Neural cell (in vitro differentiated cells): ENCODE measurements at places on chromosomes 7 and 10. TPM values are rescaled to one million over a fixed set of nuclear protein-coding genes. Genes with fewer than 3 reads are reported as not detected.

MBL2 gene
- not detected in 2 replicates for polyA plus RNA-seq

MACROH2A2 gene
- polyA plus RNA-seq: 173 and 177 TPM in 2 replicates

C10orf62 gene
- polyA plus RNA-seq: not detected in 2 replicates

SERPINE1 gene
- 0.12 TPM in 1 of 2 replicates, not detected in the other for polyA plus RNA-seq

EPHA1 gene
- not detected in 2 replicates for polyA plus RNA-seq

C10orf53 gene
- not detected in 2 replicates for polyA plus RNA-seq

PNLIPRP3 gene
- polyA plus RNA-seq: not detected in 2 replicates

FAM53B gene
- polyA plus RNA-seq: 21.8 and 28.6 TPM in 2 replicates

MYPN gene
- polyA plus RNA-seq: not detected in 2 replicates

NAPEPLD gene
- 8.4 and 8.8 TPM in 2 replicates for polyA plus RNA-seq

ANKRD61 gene
- polyA plus RNA-seq: not detected in 2 replicates

PBLD gene
- polyA plus RNA-seq: 6.4 and 6.7 TPM in 2 replicates

SLC13A4 gene
- polyA plus RNA-seq: 1.4 TPM in 1 of 2 replicates, not detected in the other

CYP17A1 gene
- not detected in 2 replicates for polyA plus RNA-seq

RPP38 gene
- polyA plus RNA-seq: 8.2 and 9.8 TPM in 2 replicates

HHEX gene
- polyA plus RNA-seq: not detected in 2 replicates

FAM131B gene
- polyA plus RNA-seq: 45.9 and 58.5 TPM in 2 replicates

PLAU gene
- polyA plus RNA-seq: 1.1 and 1.5 TPM in 2 replicates

VGF gene
- polyA plus RNA-seq: 36.8 and 39.3 TPM in 2 replicates

INTS15 gene
- 32.0 and 36.2 TPM in 2 replicates for polyA plus RNA-seq

HTR5A gene
- polyA plus RNA-seq: 0.14 TPM in 2 replicates

NRCAM gene
- 81.1 and 90.9 TPM in 2 replicates for polyA plus RNA-seq

NPTX2 gene
- 0.98 and 1.4 TPM in 2 replicates for polyA plus RNA-seq

TMEM196 gene
- polyA plus RNA-seq: 30.3 and 35.7 TPM in 2 replicates

TMEM270 gene
- polyA plus RNA-seq: not detected in 2 replicates

MLXIPL gene
- polyA plus RNA-seq: 1.8 TPM in 1 of 2 replicates, not detected in the other

TET1 gene
- 3.6 and 5.2 TPM in 2 replicates for polyA plus RNA-seq

ZNF398 gene
- polyA plus RNA-seq: 8.6 and 13.2 TPM in 2 replicates

RTKN2 gene
- polyA plus RNA-seq: 4.5 and 4.7 TPM in 2 replicates

PRKAR2B gene
- polyA plus RNA-seq: 249 and 297 TPM in 2 replicates

EDRF1 gene
- 54.1 and 68.1 TPM in 2 replicates for polyA plus RNA-seq

PRF1 gene
- not detected in 2 replicates for polyA plus RNA-seq

BHLHA15 gene
- polyA plus RNA-seq: not detected in 2 replicates

LIPM gene
- polyA plus RNA-seq: not detected in 2 replicates

ASAH2 gene
- 4.3 and 20.8 TPM in 2 replicates for polyA plus RNA-seq

DUS4L gene
- polyA plus RNA-seq: 24.2 and 32.7 TPM in 2 replicates

ACBD7 gene
- polyA plus RNA-seq: 3.3 and 7.8 TPM in 2 replicates

OPN1SW gene
- polyA plus RNA-seq: 1.2 and 1.9 TPM in 2 replicates

AOAH gene
- polyA plus RNA-seq: 0.76 and 4.3 TPM in 2 replicates

TEX47 gene
- not detected in 2 replicates for polyA plus RNA-seq

C7orf33 gene
- polyA plus RNA-seq: not detected in 2 replicates

TMEM176A gene
- polyA plus RNA-seq: not detected in 2 replicates

CHRM2 gene
- polyA plus RNA-seq: 0.05 TPM in 1 of 2 replicates, not detected in the other

CPA2 gene
- polyA plus RNA-seq: 0.41 TPM in 1 of 2 replicates, not detected in the other

UBTD1 gene
- 2.8 and 3.3 TPM in 2 replicates for polyA plus RNA-seq

EBLN1 gene
- polyA plus RNA-seq: not detected in 2 replicates

CLCN1 gene
- polyA plus RNA-seq: 0.20 TPM in 1 of 2 replicates, not detected in the other

SLC26A4 gene
- not detected in 2 replicates for polyA plus RNA-seq

ACTL6B gene
- polyA plus RNA-seq: 339 and 389 TPM in 2 replicates

WDFY4 gene
- polyA plus RNA-seq: not detected in 2 replicates

PITX3 gene
- polyA plus RNA-seq: not detected in 2 replicates
